ENCODE measurements at places on chromosomes 2 and 18. TPM values are rescaled to one million over a fixed set of nuclear protein-coding genes. Genes with fewer than 3 reads are reported as not detected.

The RNF144A gene
- total RNA-seq = 45.0 TPM

The CDH2 gene
- 0.22 TPM for total RNA-seq

The ATP6V1B1 gene
- total RNA-seq = not detected

The GCG gene
- total RNA-seq = not detected

The NTSR2 gene
- not detected for total RNA-seq

The SH3RF3 gene
- 10.0 TPM for total RNA-seq

The TFPI gene
- total RNA-seq = 219 TPM

The ZDBF2 gene
- 8.3 TPM for total RNA-seq

The TMEM17 gene
- 4.4 TPM for total RNA-seq

The LPIN1 gene
- total RNA-seq = 47.6 TPM

The NFATC1 gene
- 9.8 TPM for total RNA-seq

The POTEC gene
- total RNA-seq = not detected

The HOXD8 gene
- 16.5 TPM for total RNA-seq

The ZNF521 gene
- 44.3 TPM for total RNA-seq

The FOXI3 gene
- total RNA-seq = not detected

The COMMD1 gene
- 46.2 TPM for total RNA-seq

The ACMSD gene
- total RNA-seq = not detected

The PHOSPHO2 gene
- 18.1 TPM for total RNA-seq

The CTAGE1 gene
- not detected for total RNA-seq

The DNAJC27 gene
- total RNA-seq = 9.3 TPM

The C18orf54 gene
- total RNA-seq = 2.3 TPM

The PID1 gene
- 59.2 TPM for total RNA-seq

The TEX44 gene
- not detected for total RNA-seq

The CXCR4 gene
- 4.1 TPM for total RNA-seq

The MAB21L4 gene
- total RNA-seq = not detected

The SERPINB3 gene
- not detected for total RNA-seq

The ATP5MC3 gene
- 297 TPM for total RNA-seq

The TNFRSF11A gene
- 0.94 TPM for total RNA-seq

The FAM237A gene
- not detected for total RNA-seq

The TFCP2L1 gene
- 7.9 TPM for total RNA-seq

The GALR1 gene
- under 0.01 TPM for total RNA-seq

The NFU1 gene
- total RNA-seq = 206 TPM

The CIDEA gene
- 482 TPM for total RNA-seq

The TEX51 gene
- total RNA-seq = not detected
